ENCODE measurements at places on chromosomes 6 and 20.

GRCh38 chr6:582370-582769, 74.5 kb downstream of the HUS1B start:
- no peak for DNase-seq

GRCh38 chr6:34236131-34236442, 586 bp upstream of the HMGA1 start:
- no peak for DNase-seq

- no peak for DNase-seq
These were observed 12.7 kb upstream of the BAK1 start for GRCh38 chr6:33592595-33593413.

DNA sequence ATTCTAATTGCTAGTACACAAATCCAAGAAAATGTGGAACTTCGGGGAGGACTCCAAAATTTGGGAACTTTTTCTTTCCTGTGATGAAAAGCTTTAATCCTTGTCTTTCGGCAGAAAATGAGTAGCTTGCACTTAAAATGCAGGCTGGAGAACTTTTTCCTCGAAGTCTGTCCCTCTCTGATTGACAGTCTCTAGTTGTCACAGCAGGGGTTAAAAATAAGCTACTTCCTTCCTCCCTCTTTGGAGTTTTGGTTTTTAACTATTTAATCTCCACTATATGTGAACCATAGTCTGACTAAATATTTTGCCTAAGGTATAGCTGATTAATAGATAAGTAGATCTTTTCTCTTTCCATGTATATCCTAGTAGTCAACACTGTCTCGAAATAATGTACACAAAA, 66.8 kb upstream of the MBOAT1 start:
- DNase-seq = no peak

GRCh38 chr6:34100788-34101187, 45.1 kb downstream of the GRM4 start:
- no peak for DNase-seq

DNA sequence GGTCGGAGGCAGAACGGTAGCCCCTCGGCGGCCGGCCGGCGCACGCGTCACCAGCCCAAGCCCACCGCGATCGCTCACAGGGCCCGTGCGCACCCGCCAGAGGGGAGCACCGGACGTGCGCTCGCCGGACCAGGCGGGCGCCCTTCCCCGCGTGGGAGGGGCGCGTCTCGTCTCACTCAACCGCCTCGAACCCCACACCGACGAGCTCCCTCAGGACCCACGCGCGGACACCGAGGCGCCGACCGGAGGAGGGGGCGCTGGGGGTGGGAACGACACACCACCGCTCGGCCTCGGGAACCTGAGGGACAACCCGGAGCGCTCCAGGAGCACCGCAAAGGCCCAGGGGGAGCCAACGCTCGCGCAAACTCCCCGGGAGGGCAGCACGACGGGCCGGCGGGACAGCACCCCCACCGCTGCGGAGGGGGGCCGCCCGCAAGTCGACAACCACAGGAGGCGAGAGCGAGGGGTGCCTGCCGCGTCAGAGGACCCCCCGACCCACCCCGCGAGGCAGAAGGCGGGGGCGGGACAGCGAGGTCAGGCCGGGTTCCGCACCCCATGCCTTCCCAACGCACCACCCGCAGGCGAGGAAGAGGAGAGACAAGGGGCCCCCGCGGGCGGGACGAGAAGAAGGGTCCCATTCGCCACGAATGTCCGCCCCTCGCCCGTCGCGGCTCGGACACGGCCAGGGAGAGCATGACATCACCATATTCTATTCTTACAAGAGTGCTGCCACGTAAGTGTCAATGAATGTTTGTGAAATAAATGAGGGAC, 512.7 kb upstream of the ZNF337 start:
- DNase-seq = peak; percentile 1

DNA sequence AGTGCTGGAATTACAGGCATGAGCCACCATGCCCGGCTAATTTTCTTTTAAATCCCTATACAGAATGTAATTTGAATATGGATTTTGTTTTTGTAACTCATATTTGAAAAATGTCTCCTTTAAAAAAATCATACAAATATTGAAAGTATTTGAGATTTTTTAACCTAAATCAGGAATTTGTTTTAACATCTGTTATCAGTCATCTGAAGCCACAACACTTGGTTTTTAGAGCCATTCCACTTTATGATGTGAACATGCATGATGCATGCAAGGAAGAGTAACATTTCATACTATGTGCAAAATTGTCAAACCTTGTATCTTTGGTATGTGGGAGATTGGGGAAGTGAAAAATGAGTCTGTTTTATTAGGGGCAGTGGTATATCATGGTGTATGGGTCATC, 124.5 kb upstream of the AHI1 start:
- no peak for DNase-seq

- DNase-seq = no peak
These were observed 56.4 kb upstream of the DUSP22 start for GRCh38 chr6:235763-236360.

- no peak for DNase-seq
These were observed 257.9 kb downstream of the THBS2 start for GRCh38 chr6:168995526-168996355.

- DNase-seq = no peak
These were observed 20.4 kb downstream of the NR2E1 start for GRCh38 chr6:108186226-108186625.

Data from stimulated activated CD8-positive, alpha-beta memory T cell treated with anti-CD3 and anti-CD28 coated beads, Interleukin-15, amount 100 ng/mL, for 24 hours (primary cell).